ENCODE measurements at places on chromosomes 12 and 14.

- no peak for DNase-seq
Observed at GRCh38 chr12:3179731-3180130, 102.6 kb downstream of the TSPAN9 start.

- no peak for DNase-seq
Observed at GRCh38 chr12:78120866-78121560, 290.3 kb downstream of the NAV3 start.

DNA sequence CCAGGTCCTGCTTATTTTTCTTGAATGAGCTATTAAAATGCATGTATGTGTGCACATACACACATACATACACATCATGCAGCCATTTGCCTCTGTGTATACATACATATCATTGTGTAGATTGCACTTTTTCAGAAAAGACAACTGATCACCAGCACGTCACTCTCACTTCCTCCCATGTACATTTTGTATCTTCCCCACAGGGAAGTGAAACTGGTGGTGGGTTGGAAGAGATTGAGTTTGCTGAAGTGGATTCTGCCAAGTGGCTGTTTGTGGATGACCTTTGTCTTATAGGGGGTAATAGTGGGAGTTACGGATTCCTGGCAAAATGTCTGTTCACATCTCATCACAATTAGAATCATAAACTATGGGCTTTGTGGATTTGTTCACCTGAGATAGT is 448.6 kb downstream of the RAD51B start:
- no peak for DNase-seq

GRCh38 chr12:112450725-112451124 is 32.0 kb downstream of the PTPN11 start:
- DNase-seq: no peak

GRCh38 chr14:66657780-66658179 is 149.8 kb downstream of the GPHN start:
- DNase-seq: no peak

DNA sequence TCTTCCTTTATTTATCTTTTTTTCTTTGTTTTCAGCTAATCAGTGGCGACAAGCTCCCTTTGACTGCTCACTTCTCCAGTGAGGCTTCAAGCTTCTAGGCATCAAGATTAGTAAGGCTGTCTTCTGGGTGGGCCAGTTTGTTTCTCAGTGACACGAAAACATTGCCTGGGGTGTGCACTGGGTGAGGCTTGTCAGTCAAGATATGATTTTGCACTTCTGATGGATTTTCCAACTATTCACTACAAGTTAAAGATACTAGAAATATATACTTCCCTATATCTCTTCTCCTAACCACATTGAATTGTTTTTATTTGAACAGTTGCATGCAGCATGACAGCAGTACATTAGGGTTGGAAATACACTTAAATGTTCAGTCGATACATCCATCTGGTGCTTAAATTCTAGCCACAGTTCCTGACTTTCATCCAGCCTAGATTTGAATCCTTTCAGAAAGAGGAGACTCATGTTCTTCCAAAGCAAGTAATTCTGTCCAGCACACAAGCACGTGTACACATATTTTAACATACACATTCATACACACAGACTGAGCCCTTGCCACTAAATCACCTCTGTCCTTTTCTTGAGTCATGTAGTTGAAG is 275.6 kb upstream of the NOVA1 start:
- no peak for DNase-seq

- no peak for DNase-seq
Observed at GRCh38 chr12:123712780-123713319, 697 bp downstream of the ATP6V0A2 start.

DNA sequence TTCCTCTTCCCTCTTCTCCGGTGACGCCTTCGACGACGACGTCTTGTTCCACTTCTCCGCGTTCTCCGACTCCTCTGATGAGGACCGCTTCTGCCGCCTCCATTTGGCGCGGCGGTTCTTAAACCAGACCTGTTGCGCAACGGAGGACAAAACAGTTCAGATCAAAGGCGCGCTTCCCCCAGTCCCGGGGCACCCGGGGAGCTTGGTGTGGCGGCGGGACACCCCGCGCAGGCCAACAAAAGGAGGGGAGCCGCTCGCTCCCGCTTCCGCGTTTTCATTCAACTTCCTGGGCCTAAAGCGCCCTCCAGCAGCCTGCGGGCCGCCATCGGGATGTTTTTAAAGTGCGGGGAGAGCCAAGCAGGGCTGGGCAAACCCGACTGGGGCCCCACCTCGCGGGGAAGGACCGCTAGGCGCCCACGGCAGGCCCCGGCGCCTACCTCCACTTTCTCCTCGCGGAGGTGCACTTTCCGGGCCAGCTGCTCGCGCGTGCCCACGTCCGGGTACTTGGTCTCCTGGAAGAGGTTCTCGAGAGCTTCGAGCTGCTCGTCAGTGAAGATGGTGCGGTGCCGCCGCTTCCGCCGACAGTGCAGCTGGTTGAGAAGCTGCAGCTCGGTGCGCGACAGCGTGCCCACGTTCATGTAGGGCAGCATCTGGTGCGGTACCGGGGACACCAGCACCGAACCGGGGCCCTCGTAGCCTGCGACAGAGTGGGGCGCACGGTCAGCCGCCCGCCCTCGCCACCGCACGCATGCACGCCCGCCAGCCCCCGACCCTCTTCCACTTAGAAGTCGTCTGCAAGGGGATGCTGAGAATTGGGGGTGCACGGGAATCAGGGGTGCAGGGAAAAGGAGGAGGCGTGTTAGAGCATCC is 1.2 kb downstream of the GSC start:
- DNase-seq: no peak

DNA sequence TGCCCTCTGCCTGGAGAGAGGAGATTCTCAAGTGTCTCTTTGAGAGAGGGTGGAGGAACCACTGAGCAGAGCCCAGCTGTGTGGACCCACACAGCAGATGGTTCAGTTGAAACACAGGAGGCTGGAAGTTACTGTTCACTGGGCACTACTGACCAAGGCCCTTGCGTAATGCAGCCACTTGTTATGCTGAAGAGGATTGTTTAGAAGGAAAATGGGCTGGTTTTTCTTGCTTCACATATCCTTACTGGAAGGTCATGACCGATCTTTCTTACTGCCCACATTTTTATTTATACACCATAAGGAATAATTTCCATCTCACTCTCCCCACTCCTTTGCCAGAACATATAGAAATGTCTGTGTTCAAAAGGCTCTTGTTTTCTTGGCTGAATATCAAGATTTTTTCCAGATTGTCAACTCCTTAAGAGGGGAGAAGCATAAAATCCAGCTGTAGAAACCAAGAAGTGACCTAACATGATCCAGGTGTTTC is 375.1 kb upstream of the DDHD1 start:
- DNase-seq: no peak

GRCh38 chr12:575948-576614 is 87.2 kb downstream of the NINJ2 start:
- DNase-seq: peak; percentile 79

DNA sequence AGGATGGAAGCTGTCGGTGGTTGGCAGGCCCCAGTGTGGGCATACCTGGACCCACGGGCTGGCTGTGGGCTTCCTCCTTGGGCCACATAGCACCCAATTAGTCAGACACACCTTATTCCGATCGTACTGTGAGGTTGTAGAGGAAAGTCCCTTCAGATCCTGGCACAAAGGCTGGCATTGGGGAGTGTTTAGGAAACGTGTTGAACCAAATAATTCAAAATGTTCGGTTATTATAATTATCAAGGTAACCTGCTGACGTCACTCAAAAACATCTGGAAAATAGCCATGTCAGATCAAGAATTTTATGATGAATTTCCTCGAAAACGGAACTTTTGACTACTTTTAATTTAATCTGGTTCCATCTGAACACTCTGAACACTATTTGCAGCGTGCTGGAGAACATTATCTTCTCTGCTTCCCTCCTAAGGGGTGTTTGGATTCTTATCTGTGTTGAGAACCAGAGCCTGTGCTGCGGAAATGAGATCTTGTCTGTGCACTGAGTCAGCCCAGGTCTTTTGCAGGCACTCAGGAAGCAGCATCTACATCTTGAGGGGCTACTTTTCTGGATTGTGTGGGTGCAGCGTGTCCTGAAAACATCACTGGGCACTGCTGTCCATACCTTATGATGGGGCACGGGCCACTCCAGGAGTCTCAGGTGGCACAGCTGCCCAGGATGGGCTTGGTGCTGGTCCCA is 100.3 kb downstream of the SLC25A47 start:
- DNase-seq: no peak

DNA sequence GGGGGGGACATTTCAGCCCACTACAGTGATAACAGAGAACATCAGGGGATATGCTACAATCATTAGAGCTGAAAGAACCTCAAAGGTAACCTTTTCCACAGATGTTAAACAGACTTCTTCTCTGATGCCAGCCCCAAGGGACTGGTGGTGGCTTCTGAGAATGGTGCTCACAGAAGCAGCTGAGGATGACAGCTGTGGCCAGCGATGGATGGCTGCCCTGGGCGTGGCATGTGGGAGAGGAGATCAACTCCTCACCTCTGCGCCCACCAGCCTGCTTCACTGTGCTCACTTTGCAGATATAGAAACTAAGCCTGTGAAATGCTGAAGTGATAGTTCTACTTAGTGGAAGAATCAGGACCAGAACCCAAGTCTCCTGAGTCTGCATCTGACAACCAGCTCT is 33.0 kb downstream of the FOXN3 start:
- DNase-seq: no peak

GRCh38 chr12:34391771-34392581 is 369.7 kb downstream of the ALG10 start:
- DNase-seq: no peak

DNA sequence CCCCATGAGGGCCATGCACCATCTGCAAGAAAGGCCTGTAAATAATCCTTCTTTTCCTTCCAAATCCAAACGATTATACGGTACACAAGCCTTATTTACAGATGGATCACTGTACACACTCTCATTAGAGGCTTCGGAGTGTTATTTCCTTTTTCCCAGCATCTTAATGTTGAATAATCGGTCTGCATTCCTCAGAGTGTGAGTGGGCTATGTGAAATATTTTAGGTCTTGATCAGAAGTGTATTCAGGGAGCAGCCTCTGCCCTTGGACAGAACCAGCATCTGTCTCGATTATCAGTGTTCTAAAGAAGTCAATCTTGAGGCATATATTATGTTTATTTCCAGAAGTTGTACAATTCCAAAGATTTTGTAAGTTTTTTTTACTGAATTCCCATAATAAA is 340.6 kb downstream of the SEC23A start:
- no peak for DNase-seq

- no peak for DNase-seq
Observed at GRCh38 chr12:1564067-1564466, 30.3 kb downstream of the FBXL14 start.

- DNase-seq: no peak
Observed at GRCh38 chr12:93994721-93995120, 153.7 kb upstream of the PLXNC1 start.

DNA sequence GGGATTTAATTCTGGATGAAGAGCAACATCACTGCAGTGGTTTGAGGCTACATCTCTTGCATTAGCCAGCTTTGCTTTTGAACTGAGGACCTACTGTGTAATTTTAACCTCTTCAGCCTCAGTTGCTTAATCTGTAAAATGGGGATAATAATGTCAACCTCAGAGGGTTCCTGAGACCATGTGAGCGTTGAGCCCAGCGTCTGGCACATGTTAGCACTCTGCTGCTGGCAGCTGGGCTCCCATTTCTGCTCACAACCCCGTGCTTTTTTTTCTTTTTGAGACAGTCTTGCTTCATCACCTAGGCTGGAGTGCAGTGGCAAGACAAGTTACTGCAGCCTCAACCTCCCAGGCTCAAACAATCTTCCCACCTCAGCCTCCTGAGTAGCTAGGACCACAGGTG is 31.6 kb downstream of the TESC start:
- no peak for DNase-seq

GRCh38 chr14:53022593-53022992 is 71.7 kb upstream of the FERMT2 start:
- no peak for DNase-seq

- DNase-seq: no peak
Observed at GRCh38 chr12:67592228-67593011, 56.1 kb upstream of the DYRK2 start.

GRCh38 chr14:33134975-33135374 is 196.3 kb downstream of the NPAS3 start:
- DNase-seq: no peak

- DNase-seq: no peak
Observed at GRCh38 chr14:71060274-71060673, 153.0 kb downstream of the PCNX1 start.

DNA sequence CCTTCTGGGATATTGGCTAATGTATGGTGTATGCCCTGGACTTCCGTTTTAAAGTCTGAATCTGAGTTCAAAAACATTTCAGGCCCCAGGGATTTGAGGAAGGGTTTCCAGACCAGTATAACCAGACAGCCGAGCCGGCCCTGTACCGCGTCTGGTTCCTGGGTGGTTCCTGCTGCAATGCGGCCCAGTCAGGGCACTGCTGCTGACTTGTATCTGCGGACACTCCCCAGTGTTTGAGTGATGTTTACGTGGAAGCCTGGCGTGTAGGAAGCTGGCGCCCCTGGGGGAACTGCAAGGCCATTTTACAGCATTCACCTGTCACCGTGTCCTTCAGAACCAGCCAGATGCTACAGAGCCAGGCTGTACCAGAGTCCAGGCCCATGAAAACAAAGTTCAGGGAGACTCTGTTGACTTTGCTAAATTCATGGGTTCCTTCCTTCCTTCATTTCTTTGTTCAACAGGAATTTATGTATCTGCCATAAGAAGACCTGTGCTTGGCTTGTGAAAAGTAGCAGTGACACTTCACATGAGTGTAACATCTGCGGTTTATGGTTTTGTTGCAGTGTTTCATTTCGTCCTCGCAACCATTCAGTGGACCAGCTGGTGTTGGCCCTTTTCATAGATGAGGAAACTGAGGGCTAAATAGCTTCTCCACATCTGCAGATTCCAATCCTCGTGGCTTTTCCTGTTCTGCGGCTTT is 16.8 kb downstream of the EML1 start:
- no peak for DNase-seq

- DNase-seq: no peak
Observed at GRCh38 chr12:67315661-67316060, 46.5 kb downstream of the CAND1 start.

- DNase-seq: no peak
Observed at GRCh38 chr14:68593806-68594536, 198.9 kb downstream of the ZFP36L1 start.

DNA sequence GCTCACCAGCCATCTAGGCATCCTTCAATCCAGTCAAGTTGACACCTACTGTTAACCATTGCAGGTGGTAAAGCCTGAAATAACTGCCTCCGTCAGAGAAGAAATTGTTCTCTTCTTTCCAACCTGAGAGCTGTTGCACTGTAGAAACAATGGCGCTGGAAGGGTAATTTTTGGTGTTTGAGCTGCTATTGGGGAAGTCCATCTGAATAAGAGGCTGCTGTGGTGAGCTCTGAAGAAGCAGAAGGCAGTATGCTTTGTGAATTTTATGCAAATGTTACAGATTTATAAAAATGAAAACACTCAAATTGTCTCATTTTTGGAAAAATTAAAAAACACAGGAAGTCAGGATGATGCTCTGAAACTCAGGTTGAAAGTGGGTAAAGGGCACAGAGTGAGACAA is 60.2 kb downstream of the SNAPC1 start:
- no peak for DNase-seq

DNA sequence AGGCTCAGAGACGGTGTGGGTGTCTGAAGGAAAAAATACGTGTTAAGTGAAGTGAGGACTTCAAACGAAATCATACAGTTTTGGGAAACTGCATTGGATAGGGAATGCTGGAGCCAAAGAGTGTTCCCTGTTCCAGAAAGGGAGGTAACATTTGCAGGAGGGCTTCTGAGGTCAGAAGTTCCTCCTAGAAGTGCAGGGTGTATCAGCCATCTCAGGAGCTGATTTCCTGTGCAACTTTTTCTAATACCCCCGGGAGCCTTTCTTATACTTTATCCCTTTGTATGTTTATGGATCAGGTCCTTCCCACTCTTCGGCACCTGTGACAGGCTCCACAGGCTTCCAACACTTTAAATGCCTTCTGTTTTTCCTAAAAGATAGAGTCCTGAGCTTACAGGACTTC is 24.9 kb downstream of the ZNF664 start:
- no peak for DNase-seq
